NB4 (cell line): ENCODE measurements at places on chromosomes 3 and 15.

GRCh38 chr15:31302029-31302657 lies 24.5 kb upstream of the KLF13 start:
- no peak for DNase-seq

DNA sequence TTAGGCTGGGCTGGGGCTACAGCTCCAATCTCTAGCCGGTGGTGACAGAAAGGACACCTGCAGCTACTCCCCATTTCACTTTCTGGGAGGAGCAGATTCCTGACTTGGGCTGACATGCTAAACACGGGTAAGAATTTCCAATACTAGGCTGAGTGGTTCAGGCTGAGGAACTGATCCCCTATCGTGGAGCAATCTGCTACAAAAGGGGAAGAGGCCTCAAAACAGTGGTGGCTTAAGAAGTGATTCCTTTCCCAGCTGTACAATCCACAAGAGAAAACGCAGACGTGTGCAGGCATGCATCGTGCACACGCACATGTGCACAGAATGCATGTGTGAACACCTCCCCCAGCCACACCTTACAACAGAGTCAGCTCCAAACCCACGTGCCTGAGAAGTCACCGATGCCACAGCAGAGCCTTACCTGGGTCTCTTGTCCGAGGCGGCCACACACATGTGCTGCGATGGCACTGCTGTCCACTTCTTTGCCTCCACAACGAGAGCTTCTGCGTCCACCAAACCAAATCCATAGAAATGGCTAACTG lies 86.7 kb upstream of the SNRPA1 start:
- peak; percentile 28 for DNase-seq

GRCh38 chr3:153903430-153903829 lies 217.8 kb upstream of the ARHGEF26 start:
- DNase-seq = peak; percentile 3

DNA sequence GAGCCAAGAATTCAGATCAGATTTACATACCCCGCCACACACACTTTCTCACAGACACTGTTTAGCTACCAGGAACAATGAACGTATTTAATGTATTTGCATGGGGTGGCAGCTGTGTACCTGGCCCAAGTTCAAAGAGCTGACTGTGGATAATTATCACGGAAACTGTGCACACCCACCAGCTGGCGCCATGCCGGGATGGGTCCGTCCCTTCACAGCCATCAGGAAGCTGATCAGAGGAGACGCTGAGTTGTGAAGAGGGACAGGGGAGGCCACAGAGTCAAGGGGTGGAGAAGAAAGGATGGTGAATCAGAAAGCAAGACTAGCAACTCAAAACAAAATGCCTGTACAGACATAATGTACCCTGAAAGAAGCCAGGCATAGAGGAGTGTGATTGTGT lies 13.1 kb upstream of the PLA2G4D start:
- no peak for DNase-seq

DNA sequence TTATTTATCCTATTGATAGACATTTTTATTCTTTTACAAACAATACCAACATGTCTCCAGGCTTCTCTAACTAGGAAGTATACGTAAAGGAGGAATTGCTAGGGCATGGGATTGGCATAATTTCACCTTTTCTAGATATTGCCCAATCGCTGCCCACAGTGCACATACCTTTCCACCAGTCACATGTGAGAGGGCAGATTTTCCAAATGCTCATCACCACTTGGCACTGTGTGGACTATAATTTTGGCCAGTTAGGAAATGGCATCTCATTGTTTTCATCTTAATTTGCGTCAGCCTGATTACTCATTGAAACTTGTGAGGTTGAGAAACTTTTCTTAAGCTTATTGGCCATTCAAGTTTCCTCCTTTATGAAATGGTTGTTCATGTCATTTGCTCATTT lies 57.4 kb upstream of the POLR2M start:
- no peak for DNase-seq

DNA sequence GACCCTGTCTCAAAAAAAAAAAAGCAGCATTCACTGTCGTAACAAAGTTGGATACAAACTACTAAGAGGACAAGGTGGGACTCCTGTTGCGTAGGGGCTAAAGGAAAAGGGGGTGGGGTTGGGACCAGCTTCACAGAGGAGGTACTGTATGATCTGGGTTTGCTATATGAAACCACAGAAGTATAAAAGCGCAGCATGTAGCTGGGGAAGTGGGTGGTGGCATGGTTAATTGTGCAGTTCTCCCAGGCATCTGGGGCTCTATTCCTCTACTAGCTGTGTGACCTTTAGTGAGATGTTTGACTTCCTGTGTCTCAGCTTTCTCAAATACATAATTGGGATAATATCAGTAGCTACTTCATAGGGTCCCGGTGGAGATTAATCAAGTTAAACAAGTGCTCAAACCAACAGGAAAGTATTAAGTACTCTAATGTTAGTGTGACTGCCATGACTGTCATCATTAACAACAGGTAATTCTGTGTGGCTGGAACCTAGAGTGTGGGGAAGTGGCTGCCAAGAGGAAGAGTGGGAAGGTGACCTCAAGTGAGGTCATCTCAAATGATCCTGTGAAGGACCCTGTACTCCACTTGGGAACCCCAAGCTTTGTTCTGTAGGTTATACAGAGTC lies 11.5 kb downstream of the PARP16 start:
- no peak for DNase-seq

DNA sequence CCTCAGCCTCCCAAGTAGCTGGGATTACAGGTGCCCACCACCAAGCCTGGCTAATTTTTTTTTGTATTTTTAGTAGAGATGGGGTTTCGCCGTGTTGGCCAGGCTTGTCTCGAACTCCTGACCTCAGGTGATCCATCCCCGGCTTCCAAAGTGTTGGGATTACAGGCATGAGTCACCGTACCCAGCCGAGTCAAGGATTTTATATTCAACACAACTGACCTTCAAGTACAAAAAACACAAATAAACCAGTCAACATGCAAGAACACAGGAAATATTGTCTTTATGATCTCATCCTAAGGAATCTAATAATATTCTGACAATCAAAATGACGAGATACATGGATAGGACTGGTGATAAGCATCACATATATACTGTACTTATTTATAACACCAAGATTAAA lies 37.9 kb downstream of the TJP1 start:
- no peak for DNase-seq

DNA sequence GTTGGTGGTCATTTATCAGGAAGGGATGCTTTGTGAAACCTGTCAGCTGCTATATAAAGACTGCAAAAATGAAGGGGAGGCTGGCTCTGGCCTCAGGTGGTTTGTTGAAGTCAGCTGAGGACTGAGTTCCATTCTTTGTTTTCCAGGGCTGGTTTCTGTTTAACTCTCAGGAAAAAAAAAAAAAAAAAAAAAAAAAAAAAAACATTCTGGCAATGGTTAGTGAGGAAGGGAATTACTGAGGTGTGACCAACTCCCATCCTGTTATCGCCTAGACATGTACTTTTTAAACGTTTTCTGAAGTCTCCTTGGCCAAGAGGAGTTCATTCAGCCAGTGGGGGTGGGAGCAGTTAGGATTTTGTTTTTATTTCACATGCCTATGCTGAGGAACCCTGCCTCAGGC lies 316.3 kb downstream of the OXSM start:
- no peak for DNase-seq

DNA sequence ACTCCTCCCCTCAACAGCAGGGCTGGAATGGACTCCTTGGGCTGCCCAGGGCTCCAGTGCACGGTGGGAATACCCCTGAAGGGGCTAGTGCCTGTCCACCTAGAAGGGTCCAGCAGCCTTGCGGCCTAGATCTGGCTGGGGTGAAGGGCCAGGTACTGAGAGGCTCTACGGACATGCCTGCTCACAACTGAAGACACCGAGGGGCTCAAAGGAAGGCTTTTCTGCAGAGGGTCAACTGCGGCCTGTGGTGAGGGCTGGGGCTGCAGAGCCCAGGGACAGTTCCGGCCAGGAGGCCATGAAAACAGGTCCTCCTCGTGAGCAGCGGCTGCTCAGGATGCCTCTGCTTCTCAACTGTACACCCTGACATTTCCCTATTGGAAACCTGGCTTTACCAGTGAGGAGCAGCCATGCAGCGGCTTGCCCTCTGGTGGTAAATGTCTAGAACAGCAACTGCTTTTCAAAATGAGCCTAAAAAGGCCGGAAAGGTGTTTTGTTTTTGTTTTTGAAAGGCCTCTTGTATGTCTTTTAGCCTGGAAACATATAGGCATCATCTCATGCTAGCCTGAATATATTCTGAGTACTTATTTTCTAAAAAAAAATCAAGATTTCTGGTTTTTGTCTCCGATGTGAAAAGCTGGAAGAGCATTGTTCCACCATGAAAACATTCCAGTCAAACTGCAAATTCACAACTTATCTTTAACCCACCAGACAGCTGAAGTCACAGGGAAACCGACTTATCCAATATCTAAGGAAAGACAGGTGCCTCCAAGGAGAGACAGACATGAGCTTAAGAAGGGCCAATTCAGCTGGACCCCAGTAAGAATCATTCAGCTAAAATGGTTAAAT lies 163.4 kb downstream of the KLF13 start:
- DNase-seq = peak; percentile 64

DNA sequence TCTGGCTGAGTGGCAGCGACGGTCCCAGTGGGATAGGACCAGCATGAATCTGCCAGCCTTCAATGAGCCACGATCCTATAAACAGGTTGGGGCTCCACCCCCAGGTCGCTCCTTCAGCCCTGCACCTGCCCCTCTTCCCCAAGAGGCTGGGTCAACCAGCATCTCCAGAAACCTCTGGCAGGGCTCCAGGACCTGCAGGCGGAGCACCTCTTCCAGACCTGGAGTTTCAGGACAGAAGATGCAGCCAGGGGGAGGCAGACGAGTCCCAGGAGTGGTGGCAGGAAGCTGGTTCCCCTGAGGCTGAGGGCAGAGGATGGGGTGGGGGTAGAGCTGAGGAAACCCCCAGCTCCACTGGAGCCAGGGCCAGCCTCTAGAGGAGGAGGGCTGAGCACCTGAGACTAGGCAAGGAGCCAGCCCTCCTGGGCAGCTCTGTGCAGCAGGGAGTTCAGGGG lies at the start of gene PLA2G4D:
Gene PLA2G4D, minus strand, starts transcription at position 51 of the 452 bp plus-strand sequence. CDS start 103 bp downstream, outside the sequence.
- DNase-seq = no peak

DNA sequence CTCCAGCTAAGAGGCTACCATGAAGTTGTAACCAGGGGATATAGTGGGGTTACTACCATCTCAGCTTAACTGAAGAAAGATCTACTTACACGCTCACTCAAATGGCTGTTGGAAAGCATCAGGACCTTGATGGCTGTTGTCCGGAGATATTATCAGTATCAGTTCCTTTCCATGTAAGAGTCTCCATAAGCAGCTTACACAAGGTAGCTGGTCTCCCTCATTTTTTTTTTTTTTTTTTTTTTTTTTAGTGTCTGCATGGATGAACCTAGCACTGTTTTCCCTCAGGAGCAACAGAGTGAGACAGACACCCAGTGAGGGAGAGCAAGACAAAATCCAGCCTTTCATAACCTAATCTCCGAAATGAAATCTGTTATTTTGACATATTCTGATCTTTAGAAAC lies 230.9 kb downstream of the CADM2 start:
- DNase-seq = no peak

- DNase-seq = no peak
These were observed 6.7 kb upstream of the FETUB start for GRCh38 chr3:186633481-186633880.

DNA sequence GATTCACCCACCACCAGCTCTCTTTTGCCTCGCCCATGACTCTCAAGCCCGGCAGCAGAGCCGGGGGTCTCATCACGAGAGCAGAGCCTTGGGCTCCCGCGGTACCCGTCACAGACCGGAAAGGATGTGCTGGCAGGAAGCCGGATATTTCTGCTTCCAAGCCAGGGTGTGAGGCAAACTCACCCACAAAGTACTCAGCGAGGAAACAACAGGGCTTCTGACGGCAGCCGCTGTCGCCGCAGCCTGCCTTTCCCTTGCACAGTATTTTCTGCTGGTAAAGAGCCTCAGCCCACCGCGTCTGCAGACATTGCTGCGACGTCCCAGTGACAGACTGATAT lies 119.9 kb downstream of the NSMCE3 start:
- no peak for DNase-seq

DNA sequence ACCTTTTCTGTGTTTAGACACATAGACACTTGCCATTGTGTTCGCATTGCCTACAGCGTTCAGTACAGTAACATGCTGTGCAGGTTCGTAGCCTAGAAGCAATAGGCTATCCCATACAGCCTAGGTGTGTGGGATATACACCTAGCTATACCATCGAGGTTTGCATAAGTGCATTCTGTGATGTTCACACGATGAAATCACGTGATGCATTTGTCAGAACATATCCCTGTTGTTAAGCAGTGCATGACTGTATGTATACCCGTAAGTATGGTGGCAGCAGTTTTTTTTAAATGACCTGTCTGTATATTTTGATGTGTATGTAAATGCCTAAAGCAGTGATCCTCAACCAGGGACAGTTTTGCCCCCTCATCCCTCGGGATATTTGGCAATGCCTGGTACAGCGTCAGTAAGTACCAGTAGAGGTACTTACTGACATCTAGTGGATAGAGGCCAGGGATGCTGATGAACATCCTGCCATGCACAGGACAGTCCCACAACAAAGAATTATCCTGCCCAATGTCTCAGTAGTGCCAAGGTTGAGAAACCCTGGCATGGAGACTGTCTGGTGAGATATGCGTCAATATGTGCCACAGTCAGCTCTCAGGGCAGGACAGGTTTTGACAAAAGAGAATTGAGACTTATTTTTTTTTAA lies 129.1 kb downstream of the HCN4 start:
- peak; percentile 26 for DNase-seq
